Natural killer cell treated with Interleukin-12 subunit alpha and Interleukin-12 subunit beta and Interleukin-15 and Interleukin-18, amount 100 ng/mL, for 72 hours (primary cell): ENCODE measurements at places on chromosomes 7 and 10.

DNA sequence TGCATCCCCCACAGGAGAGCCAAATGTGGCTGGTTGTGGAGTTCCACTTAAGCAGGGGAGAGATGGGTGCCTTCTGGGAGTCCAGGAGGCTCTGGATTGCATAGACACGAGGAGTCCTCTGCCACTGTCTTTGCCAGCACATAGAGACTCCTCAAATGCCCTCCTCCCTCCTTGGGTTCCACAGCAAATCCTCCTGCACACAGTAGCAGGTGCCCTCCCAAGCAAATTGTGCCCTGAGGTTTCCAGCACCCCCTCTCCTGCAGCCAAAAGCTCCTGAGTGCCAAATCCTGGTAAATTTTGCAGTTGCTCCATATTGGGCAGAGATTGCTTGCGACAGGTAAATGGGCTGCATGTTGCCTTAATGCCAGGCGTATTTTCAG, 5.8 kb downstream of the EVX1 start:
- DNase-seq, result no peak

DNA sequence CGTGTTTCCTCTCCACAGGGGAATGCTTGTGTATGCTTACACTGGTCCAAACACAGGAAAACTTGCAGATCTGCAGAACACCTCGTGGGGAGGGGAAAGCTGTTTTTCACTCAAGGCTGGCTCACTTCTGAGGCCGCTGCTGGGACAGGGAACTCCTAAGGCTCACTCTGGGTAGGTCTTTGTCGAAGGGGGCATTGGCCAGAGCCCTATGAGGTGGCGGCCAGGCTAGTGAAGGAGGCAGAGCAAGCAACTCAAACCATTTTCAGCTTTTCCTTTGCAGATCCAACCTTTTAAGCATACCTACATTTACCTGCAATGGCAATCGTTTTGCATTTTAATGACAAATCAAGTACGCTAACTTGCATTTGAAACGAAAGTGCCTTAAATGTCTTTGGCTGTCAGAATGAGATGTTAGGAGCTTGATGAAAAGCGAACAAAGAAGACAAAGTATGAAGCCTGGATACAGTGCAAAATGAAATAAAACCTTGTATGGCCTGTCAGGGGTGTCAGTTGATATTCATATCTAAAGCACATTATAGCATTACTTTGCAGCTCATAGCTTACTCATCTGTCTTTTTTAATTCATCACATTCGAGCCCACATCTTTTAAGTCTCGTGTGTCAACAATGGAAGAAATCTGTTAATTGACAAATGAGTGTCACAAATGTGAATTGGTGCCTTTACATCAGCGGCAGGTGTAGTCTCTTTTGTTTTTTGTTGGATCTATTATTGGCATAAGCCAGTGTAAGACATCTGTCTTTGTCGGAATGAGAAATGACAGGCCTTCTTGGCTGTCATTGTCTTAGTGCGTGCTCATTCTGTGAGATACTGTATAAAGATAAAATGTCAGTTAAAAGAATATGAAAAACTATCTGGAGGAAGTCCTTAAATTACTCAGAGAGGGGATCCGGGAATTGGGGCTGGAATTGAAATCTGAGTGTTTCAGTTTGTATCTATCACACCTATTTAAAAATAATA, 30.5 kb downstream of the LRMDA start:
- no peak for DNase-seq

GRCh38 chr10:1412531-1413189, 324.7 kb downstream of the ADARB2 start:
- no peak for DNase-seq

- DNase-seq, result no peak
These were observed 242.7 kb downstream of the FOXP2 start for GRCh38 chr7:114657279-114657678.

DNA sequence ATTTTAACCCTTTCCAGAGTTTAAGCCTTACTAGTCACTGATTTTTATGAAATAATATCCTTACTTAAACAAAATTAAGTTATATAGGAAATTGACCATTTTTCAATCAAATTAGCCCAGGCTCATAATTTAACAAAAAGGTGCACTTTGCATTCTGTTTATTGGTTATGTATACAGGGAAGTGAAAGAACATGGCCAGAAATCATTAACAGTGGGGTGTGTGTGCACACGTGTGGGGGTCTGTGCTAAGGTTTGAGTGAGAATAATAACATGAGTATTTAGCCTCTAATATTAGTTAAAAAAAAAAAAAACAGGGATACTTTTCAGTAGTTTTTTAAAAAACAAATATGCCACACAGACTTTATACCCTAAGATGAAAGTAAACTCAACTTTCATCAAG, 510.5 kb upstream of the PFKP start:
- no peak for DNase-seq

DNA sequence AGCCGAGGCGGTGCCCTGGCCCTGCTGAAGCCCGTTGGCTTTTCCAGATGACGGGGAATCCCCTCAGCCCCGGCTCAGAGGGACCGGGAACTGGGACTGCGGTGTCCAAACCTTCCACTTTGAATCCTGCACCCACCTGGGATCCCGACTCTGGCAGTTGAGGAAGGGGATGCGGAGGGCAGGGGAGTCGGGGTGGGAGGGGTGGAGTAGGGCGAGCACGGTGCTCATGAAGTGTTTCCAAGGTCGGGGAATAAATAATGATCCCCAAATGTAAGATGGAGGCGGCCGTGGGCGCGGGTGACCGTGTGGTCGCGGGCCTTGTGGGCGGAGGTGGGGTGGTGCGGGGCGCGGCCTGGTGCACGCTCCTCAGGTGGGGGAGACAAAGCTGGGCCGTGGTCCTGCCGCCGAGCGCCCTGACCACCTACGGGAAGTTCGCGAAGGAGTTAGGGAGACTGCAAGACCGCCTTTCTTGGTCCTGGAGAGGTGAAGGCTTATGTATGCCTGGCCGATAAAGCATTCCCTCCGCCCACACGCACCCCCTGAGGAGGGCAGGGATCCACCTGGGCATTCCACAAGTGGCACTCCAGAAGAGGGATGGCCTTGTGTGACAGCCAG, 1.4 kb downstream of the MTURN start:
- no peak for DNase-seq

GRCh38 chr7:34900891-34901513, 136.3 kb downstream of the DPY19L1 start:
- DNase-seq, result no peak

DNA sequence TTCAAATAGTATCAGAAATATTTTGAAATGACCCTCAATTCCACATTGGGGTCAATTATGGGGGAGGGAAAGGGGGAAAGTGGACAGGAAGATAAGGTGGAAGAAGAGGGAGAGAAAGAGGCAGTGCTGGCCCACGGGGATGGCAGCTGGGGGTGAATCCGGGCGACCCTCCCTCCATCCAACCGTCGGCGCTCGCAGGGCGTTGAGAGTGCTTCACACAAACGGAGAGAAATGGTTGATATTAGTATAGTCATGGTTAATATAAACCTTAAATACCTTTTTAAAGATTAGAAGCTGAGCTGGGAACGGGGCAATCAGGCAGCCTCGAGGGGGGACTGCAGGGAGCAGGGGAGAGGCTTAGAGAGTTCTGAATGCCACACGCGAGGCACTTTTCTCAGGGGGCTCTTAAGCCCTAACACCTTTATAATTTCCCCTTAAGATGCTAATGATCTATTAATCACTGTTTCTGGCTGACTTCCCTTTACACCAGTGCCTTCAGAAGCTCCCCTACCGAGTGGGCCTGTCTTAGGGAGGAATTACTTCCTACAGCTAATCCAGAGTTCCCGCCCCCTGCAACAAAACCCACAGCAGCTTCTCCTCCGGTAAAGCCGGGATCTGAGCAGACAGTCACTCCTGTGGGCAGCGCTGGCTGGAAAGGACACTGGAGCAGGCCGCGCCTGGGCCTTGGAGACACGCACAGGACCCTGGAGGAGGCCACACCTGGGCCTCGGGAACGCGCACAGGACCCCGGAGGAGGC, 39.5 kb downstream of the PRKAG2 start:
- DNase-seq, result peak; percentile 51

- DNase-seq, result no peak
These were observed 72.4 kb upstream of the C1GALT1 start for GRCh38 chr7:7109934-7110333.

DNA sequence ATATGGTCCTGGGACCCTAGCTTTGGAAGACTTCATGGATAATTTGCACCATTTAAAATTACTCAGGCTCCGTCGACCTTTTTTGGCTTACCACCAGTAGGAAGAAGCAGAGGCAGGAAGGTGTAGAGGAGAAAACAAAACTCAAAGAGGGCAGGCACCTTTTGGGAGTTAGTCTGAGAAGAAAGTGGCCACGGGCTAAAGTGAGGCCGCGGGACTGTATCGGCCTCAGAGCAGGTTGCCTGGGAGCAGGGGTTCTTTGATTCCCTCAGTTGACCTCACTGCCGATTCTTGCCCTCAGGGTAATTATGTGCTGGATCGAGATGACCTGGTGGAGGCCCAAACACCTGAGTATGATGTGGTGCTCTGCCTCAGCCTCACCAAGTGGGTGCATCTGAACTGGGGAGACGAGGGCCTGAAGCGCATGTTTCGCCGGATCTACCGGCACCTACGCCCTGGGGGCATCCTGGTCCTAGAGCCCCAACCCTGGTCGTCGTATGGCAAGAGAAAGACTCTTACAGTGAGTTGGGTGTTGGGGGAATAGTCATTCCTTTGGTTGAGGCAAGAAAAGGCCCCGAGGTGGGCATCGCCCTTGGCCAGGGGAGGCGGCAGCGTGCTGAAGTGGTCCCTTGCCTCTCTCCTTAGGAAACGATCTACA, 3.1 kb downstream of the MEPCE start:
- no peak for DNase-seq

DNA sequence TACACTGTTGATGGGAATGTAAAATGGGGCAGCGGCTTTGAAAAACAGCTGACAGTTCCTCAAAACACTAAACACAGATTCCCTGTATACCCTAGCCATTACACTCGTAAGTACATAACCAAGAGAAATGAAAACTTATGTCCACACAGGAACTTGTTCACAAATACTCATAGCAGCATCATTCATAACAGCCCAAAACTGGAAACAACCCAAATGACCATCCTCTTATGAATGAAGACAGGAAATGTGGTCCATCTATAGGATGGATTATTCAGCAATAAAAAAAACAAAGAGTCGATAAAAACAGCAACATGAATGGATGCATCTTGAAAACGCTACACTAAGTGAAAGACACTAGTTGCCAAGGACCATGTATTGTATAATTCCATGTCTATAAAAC, 23.7 kb downstream of the NMT2 start:
- DNase-seq, result no peak

- DNase-seq, result no peak
These were observed 41.7 kb downstream of the SGMS1 start for GRCh38 chr10:50582046-50582445.

- DNase-seq, result no peak
These were observed 81.6 kb downstream of the EVX1 start for GRCh38 chr7:27324246-27324645.

DNA sequence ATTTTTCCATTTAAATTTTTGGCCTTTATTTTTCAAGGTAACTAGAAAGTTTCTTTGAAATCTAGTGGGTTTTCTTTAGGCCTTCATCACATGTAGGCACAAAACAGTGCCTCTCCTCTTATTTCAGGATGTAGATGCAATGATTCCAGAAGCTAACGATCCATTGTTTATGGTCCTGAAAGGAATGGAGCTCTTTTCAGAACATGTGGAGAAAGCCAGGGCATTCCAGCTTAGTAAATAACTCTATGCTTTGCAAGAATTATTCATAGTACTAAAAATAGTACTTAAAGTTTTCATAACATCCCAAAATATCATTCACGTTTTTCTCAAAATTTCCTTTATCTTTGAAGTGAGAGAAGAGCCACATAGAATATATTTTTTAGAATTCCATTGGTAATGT, 91.3 kb downstream of the DYNC1I1 start:
- no peak for DNase-seq

DNA sequence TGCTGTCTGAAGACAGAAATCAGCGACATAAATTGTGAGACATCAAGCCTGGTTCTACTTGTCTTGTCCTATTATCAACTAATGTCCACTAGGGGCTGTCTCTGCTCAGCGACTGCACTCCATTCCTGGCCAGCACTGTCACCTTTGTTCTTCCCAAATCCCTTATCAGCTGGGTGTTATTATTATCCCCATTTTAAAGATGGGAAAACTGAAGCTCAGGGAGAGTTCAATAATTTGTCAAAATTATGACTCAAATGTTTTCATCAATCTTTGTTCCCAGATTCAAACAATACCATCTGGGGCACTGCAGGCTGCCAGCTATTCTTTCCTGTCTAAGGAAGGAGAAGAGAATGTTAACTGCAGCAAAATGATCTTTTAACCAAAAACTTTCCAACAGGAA, 431.6 kb upstream of the NFE2L3 start:
- DNase-seq, result no peak

DNA sequence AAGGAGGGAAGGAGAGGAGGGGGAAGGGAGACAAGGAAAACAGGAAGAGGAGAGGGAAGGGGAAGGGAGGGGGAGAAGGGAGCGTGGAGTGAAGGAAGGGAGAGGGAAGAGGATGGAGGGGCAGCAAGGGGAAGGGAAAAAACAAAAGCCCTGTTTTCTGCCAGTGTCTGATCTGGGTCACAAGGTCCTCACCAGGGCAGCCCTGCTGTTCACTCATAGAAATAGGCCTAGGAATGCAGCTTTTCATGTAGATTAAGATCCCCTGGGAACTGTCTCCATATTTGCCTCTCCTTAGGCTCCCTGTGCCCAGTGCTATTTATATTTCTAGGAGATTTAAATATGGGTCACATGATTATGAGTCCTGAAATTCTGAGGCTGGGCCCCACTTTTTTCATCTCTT, 790.7 kb downstream of the TNS3 start:
- DNase-seq, result no peak

- DNase-seq, result no peak
These were observed 14.7 kb downstream of the RNF32 start for GRCh38 chr7:156655251-156655650.

GRCh38 chr10:285216-285615, 150.0 kb downstream of the ZMYND11 start:
- no peak for DNase-seq

DNA sequence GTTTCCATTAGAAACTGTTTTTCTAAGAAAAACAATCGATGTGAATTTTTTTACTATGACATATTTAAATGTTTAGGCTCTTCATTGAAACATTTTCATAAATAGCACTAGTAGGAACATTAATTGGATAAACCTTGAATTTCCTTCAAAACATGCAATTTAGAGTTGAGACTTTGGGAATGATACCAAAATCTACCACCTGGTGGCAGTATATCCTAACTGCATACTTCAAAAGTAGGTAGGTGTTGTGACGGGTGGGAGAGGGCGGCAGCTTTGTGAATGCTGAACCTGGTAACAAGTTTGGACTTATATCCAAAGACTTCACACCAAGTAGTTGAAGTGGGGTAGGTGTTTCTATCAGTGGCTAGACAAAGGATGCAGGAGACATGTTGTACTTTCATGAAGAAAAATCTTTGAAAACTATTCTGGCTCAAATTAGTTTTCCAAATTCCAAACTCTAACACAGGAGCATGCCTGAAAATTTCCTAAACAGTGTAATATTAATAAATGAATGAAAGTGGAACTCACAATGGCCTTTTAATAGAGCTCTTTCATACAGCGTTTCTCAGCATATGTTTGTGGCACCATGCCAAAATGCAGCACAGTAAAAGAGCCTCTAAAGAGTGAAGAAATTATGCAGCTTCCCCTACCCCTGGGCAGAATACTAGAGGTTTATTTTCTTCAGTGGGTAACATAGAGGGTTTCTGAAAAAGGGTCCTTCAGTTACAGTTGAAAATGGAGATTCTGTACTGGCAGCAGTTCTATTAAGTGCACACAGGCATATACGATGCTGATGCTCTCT, 201.0 kb upstream of the TPK1 start:
- DNase-seq, result no peak

- DNase-seq, result no peak
These were observed 2.2 kb upstream of the ACHE start for GRCh38 chr7:100897772-100898454.
